Pericardium fibroblast (primary cell): ENCODE measurements at places on chromosomes 12 and 14. TPM values are rescaled to one million over a fixed set of nuclear protein-coding genes. Genes with fewer than 3 reads are reported as not detected.

The DPY19L2 gene
- 1.1 TPM in 1 of 2 replicates, not detected in the other for total RNA-seq

The NRXN3 gene
- 2.2 and 4.1 TPM in 2 replicates for total RNA-seq

The KRT6B gene
- total RNA-seq: not detected in 2 replicates

The CLEC6A gene
- not detected in 2 replicates for total RNA-seq

The ANKRD33 gene
- not detected in 2 replicates for total RNA-seq

The CKAP4 gene
- total RNA-seq: 145 and 227 TPM in 2 replicates

The TCL1B gene
- total RNA-seq: not detected in 2 replicates

The FUT8 gene
- total RNA-seq: 65.3 and 79.8 TPM in 2 replicates

The TAS2R10 gene
- total RNA-seq: 0.26 TPM in 1 of 2 replicates, not detected in the other

The PZP gene
- not detected in 2 replicates for total RNA-seq

The BEGAIN gene
- 0.09 and 0.35 TPM in 2 replicates for total RNA-seq

The GARIN6 gene
- not detected in 2 replicates for total RNA-seq
